H54 (cell line): ENCODE measurements at places on chromosomes 4 and X.

- DNase-seq, result no peak
Measured at GRCh38 chrX:70301716-70302115, 11.8 kb downstream of the KIF4A start.

DNA sequence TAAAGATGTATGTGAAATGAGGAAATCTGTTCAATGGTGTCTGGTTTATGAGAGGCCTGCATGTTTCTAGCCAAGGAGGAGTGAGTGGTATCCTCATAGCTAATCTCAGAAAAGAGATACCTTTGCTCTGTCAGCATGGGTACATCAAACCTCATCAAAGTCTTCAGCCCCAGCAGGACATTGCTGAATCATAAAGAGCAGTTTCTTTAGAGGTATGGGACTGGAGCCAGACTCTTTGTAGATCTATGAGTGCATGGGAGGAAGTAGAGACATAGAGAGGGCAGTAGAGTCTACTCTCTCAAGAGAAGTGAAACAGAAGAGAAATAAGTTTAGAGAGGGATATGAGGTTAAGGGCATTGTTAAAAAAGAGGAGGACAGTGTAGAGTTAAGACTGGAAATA lies 1950.9 kb downstream of the ARAP2 start:
- DNase-seq, result no peak

DNA sequence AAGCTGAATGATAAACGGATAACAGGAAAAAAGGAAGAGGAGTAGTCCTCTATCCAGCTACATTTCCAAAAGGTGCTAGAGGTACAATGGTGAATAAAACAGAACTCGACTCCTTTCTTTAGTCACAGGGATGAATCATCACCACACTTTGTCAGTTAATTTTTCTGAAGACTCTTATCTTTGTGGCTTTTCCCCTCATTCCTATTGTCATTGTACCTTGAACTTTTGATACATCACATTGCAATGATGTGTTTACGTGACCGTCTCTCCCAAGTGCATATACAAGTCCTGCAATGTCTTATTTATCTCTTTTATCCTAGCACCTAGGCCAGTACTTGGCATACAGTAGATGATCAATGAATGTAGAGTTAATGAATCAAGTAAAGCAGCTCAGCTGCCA lies 134.7 kb downstream of the LHFPL1 start:
- no peak for DNase-seq

DNA sequence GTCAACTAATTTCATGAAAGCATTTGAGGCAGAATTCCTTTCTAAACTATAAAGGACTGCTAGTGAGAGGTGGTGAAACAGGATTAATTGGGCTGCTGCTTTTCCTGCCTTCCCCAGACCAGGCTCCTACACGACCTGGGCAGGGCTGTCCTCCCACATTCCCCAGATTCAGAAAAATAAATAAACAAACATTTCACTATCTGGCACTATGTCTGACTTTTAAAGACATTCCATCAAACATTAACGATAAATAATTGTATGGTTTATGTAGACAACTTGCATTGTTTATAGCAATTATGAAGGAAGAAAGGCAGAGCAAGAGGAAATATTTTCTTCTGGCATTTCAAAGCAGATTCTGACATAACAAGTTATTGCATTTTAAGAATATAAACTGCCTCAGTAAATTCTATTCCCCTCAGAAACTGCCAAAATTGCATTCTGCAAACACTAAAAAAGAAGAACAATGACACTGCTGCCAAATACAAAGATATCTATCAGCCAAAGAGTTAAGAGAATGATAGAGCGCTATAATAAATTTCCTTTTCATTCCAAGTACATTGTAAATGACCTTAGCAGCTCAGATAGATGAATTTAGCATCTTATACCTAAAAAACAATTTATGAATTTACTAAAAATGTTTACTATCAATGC lies 214.7 kb upstream of the INTU start:
- no peak for DNase-seq

GRCh38 chr4:11160288-11160687 lies 268.4 kb downstream of the HS3ST1 start:
- DNase-seq, result no peak

GRCh38 chr4:109861916-109862511 lies 14.1 kb downstream of the LRIT3 start:
- DNase-seq, result no peak

GRCh38 chrX:49176421-49177326 lies 5.0 kb downstream of the PLP2 start:
- no peak for DNase-seq

DNA sequence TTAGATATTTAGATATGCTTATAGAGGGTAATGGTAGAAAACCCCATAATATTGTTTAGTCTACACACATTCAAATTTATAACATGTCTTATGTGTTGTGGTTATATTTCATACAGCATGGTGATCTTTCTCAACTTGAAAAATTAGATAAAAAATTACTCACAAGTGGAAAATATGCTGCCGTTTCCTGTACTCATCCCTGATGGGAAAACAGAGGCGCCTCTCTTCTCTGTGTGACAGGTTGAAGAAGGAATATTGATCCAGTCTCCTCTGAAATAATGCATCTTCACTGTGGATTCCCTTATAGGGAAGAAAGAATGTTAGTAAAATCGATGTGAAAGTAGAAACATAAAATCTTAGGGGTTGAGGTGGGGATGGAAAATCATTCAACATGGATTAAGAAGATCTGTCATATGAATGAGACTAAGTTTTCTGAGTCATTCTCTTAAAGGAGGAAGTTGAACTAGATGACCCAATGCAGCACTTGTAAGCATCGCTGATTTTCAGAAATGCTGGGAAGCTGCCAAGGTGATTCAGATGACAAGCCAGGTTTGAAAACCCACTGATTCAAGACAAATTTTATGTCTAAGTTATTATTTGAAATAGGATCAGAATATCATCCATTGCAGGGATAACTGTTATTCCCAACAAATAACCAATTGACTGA lies 70.7 kb downstream of the ANKRD50 start:
- peak; percentile 11 for DNase-seq

DNA sequence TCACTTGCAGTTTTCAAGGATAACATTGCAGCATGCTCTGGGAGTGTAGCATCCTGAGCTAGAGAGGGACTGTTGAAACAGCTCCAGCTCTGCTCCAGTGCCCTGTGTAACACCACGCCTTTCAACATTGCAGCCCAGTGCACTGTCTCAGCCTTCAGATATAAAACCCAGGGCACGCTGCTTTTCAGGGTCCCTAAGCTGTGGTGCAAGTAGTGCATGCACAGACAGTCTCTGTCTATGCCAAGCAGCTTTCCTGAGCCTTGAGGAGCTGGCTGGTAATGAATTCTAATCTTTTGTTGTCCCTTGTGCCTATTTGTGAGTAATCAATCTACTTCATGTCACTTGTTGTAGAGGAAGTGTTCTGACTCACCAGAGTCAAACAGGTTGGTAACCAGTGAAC lies 897.0 kb downstream of the ARAP2 start:
- no peak for DNase-seq

DNA sequence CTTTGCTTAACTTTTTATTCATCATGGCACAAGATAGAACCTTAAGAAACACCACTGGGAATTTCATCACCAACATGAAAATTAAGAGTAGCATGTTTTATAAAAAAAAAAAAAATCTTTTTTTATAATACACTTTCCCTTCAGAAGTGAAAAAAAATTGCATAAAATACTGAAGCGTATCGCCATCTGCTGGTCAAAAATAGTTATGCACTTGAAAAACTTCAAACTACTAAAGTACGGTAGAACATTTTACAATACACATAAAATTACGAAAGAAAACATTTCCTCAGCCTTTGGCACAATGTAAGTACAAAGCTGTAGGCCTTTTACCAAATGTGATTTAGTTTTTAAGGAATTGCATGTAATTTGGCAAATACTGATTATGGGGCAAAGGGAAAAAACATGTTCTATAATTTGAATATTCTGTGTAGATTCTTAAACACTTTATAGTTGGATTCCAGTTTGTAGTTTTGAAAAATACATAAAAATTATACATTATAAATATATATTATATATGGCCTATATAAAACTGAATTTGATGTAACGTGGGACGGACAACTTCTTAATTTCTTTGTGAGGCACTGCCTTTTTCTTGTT lies 26.5 kb downstream of the HCCS start:
- no peak for DNase-seq

- DNase-seq, result no peak
Measured at GRCh38 chr4:39326468-39326977, 39.6 kb downstream of the RFC1 start.

- DNase-seq, result no peak
Measured at GRCh38 chr4:87017580-87018342, 83.0 kb downstream of the AFF1 start.

GRCh38 chr4:94582517-94582916 lies 130.8 kb downstream of the PDLIM5 start:
- DNase-seq, result no peak

GRCh38 chr4:184328022-184328736 lies 110.5 kb upstream of the ENPP6 start:
- no peak for DNase-seq

- no peak for DNase-seq
Measured at GRCh38 chrX:100363896-100364295, 46.2 kb downstream of the PCDH19 start.

DNA sequence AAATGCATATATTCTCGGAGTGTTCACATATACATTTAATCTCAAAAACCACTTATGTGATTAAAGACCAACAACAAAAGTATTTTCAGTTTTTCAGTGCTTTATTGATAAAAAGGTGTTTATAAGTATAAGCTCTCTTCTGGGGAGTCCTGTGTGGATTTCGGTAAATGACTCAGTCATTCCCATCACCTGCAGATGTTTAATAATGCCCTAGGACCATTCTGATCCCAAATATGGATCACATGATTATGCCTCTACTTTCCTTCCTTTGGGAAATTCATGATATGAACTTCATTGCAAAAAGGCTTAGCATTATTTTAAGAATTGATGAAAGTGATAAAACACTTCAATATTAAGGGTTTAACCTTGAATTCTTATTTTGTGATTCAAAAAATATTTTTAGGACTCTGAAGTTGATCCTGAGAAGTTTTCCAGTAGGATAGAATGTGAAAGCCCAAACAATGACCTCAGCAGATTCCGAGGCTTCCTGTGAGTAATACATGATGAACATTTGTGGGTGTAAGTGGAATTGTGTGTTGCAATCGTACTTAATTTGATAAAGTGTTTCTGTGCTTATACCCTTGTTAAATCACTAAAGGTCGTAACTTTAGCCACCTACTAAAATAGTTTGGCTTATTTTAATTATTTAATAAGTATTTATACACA lies 40.2 kb downstream of the ATP10D start:
- DNase-seq, result peak; percentile 6

DNA sequence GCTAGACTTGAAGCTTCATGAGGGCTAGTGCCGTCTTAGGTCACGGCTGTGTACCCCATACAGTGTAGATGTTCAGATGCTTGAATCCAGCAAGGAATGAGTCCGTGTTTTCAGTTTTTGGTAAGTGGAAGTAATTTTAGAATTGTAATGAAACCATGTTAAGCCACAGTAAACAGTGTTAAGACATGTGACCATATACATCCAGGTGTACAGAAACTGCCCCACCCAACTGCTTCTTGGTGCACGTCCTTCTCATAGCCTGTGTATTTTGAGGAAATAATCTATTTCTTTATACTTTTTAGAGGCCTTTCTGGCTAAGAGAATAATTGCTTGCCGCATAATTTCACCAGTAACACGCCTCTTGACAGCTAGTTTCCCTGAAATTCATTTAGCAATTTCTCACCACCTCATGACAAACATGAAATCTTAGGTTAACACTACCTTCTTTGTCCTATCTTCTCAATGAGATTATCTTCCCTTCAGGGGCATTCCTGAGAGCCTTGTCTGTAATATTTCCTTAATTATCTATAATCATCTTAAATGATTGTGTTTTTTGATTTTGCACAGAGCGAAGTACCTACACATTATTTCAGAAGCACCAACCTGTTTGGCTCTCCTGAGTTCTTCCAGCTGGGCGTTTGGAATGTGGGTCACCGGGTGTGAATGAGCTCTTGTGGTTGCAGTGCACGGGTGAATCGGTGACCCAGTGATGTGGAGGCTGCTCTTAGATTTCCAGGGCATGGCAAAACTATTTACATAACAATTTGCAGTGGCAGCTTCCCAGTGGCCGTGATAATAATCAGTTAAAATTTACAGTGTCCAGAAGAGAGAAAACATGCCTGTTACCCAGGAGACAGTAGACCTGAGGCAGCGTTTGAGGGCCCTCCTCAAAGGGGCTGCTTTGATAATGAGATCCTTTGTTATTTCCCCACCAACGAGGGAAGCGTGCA lies 50.2 kb upstream of the TADA2B start:
- DNase-seq, result peak; percentile 35

- no peak for DNase-seq
Measured at GRCh38 chr4:61068745-61069144, 131.4 kb upstream of the ADGRL3 start.

DNA sequence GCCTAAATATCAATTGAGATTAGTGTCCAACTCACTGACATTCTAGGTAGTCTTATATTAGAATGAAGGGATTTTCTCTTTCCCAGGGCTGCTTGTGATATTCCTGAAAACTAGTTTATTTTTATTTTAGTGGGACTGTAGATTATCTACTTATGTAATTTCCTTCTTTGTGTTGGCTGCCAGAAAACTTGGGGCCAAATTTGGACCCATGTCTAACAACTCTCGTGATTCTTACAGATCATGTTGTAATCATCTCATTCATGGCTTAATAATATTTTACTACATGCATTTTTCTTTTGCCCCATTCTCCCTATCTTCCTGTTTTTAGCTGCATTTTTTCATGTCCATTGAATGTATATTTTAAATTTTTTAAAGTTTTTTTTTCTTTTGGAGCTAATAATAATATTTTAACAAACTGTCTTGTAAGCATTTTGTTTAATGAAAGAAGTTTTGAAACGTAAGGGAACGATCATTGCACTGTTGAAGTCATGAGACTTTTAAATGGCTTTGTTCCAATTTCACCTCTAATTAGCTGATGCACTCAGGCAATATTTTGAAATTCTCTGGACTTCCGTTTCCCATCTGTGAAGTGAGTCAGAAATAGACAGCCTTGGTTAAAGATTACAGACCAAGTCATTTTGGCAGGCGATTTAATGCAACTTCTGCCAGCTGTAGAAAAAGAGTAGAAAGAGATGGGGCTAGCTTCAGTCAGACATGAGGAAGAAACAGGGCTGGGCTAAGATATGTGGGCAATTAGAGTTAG lies 14.3 kb upstream of the TDO2 start:
- DNase-seq, result no peak

DNA sequence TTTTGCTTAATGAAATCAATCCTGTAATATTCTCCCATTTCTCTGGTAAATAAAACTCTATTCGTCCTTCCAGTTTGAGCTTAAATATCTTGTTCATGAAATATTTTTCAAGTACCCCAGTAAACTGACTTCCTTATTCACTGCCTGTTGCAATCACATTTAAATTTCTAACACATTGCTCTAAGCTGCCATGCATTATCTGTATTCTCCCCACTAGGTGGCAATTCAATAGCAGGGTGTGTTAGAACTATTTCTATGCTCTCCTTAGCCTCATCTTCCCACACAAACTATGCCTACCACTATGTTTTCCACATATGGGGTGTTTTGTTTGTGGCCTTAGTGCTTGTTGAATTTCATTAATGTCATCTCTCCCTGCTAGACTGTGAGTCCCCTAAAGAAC lies 377.1 kb upstream of the HS3ST1 start:
- no peak for DNase-seq

- DNase-seq, result no peak
Measured at GRCh38 chrX:43813898-43814297, 68.4 kb downstream of the MAOB start.

- no peak for DNase-seq
Measured at GRCh38 chrX:106964290-106964689, 35.7 kb downstream of the MORC4 start.
